ENCODE measurements at places on chromosomes 3 and 15.

GRCh38 chr3:64349551-64349950 lies 124.3 kb upstream of the PRICKLE2 start:
- no peak for DNase-seq

- DNase-seq, result no peak
These were observed 19.8 kb downstream of the LARP6 start for GRCh38 chr15:70833861-70834765.

DNA sequence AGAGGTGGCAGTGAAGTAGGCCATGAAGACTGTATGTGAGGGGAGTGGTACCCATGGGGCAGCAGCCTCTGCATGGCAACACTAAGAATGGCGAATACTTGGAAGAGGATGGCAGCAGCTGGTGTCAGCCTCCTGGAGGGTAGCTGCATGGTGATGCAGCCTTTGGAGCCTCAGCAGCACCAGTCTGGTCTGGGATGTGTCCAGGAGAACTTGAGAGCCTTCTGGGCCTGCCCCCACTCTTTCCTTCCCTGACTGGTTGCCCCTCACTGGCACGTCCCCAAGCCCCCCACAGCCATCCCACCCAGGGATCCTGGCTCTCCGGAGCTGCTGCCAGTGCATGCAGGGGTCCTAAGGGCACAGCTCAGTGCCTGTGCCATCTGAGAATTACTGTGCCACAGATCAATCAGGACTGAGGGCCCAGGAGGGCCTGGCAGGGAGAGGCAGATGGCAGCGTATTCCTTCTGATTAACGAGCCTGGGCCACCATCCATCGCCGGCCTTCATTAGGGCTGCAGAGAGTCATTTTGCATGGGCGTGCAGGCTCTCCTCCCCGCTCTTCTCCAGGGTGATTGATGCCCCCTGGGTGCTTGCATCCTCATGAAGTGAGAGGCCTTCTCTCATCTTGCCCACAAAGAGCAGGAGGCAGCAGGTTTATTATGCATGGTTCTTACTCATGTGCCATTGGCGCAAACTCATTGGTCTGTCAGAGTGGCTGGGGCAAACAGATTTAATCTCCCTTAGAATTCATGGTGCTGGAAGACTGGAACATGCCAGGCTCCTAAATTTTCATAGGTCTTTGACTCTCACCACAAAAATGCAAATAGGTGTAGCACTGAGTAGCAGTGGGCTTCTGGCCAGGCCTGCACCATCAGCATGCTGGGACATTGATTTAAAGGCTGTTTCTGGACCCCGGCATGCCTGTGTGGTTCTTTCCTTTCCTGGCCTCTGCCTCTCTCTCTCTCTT lies 116.8 kb downstream of the EPHB1 start:
- DNase-seq, result no peak

- DNase-seq, result peak; percentile 7
These were observed at the start of gene ZNF197 for GRCh38 chr3:44624749-44625480. TSS of gene ZNF197 (plus strand) at chr3:44625036. CDS start at chr3:44629155, 4,119 bp downstream.

DNA sequence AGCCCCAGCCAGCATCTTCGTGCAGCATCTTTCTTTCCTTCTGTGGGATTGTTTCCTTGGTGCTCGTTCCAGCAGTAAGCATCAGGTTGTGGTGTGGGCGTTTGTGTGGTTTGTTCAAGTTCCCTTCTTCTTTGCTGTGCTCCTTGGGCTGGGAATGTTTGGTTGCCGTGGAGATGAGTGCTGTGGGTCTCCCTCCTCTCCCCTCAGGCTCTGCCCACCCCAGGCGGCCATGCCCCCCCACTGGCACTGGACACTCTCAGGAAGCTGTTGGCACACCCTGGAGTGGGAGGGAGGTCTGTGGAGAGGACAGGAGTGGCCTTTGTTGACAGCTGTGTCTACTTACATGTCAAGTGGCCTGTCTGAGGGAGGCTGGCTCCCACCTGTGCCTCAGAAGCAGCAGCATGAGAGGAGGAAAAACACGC lies 46.5 kb upstream of the SACM1L start:
- no peak for DNase-seq

DNA sequence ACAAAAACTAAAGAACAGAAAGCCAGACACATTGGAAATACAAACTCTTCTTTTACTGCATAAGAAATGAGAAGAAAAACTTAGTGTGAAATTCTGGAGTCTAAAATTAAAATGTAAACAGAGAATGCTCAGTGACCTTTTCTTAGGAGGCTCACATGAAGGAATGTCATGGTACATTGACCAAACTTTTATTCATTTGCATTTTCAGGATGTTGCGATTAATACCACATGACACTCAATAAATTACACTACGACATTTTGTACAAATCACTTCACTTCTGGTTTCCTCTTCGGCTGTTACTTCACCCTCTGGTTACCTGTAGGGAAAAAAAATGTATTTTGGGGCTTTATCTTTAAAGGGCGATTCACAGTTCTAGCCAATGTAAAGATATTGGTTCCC lies 56.4 kb upstream of the ACTC1 start:
- no peak for DNase-seq

DNA sequence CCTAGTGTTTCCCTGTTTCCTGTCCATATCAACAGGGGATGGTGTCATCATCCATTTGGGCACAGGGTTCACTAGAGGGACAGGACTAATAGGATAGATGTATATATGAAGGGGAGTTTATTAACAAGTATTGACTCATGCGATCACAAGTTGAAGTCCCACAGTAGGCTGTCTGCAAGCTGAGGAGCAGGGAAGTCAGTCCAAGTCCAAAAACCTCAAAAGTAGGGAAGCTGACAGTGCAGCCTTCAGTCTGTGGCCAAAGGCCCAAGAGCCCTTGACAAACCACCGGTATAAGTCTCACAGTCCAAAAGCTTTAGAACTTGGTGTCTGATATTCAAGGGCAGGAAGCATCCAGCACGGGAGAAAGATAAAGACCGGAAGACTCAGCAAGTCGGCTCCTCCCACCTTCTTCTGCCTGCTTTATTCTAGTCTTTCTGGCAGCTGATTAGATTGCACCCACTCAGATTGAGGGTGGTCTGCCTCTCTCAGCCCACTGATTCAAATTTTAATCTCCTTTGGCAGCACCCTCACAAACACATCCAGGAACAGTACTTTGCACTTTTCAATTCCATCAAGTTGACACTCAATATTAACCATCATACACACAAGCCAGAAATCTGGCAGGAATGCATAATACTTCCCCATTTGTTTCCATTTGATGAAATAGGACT lies 43.4 kb downstream of the CD200 start:
- DNase-seq, result no peak

- DNase-seq, result no peak
These were observed 146.3 kb downstream of the FMN1 start for GRCh38 chr15:33048255-33048654.

- no peak for DNase-seq
These were observed 6.0 kb downstream of the PLA2G4F start for GRCh38 chr15:42150219-42150970.

GRCh38 chr15:53591041-53591440 lies 168.4 kb downstream of the WDR72 start:
- DNase-seq, result no peak

DNA sequence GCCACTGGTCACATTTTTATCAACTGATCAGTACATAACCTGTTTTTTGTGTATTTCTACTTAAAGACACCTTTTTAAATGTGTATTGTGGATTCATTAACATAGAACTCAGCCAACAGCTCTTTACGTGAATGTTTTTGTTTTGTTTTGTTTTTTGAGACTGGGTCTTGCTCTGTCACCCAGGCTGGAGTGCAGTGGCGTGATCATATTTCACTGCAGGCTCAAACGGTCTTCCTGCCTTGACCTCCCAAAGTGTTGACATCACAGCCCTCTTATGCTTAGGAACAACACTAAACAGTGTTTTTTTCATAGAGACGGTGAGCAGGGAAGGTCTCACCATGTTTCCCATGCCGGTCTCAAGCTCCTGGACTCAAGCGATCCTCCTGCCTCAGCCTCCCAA lies 9.9 kb downstream of the PSMA4 start:
- no peak for DNase-seq

DNA sequence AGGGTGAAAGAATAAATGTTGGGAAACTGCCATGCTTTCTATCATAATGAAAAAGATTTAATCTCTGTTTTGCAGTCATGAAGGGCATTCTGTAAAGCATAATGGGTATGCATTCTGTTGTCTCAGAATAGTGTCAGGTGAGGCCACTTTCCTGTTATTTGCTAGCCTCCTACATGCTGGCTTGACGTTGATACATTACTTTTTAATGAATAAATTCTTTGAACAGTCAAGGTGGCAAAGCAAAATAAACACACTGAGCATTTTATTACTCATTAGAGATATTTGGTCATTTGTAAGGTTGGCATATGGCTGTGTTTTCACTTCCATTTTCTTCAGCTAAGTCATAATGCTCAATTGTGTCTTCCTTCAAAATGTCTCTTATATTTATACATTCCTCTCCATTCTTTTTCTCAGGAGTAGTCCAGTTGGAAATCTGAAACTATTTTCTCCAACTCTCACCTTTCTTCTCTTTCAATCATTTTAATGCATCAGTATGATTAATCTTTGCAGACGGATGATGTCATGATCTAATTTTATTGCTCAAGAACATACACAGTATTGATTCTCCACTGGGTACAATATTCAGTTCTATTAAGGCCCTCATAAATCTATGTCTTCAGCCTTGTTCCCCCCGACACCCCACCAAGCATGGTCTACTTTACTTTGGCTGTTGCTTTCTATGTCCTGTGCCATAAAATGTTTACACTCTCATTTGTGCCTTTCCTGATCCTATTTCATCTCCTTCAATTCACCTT lies 290.7 kb downstream of the GBE1 start:
- no peak for DNase-seq

- no peak for DNase-seq
These were observed 38.8 kb downstream of the IL16 start for GRCh38 chr15:81235276-81236123.

GRCh38 chr3:38836561-38836960 lies 20.5 kb upstream of the SCN10A start:
- no peak for DNase-seq

GRCh38 chr3:150469031-150469930 lies 61.2 kb downstream of the TSC22D2 start:
- DNase-seq, result no peak

DNA sequence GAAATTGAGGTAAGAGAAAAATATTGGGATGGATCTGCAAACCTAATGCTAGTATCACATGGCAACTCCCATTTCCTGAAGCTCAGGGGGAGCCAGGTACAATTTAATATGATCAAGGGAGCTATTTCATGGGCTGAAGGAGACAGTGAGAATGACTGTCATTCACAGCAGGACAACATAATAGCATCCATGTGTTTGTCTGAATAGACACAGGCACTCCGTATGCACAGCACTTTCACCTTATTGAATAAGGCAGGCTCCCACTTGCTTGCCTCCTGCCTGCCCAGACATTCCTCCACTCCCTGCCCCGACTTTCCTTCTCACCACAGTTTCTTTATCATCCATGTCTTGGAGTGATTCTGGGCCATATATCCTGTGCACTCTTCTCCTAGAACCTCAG lies 156.6 kb upstream of the SLC24A5 start:
- DNase-seq, result no peak
